Esophagus mucosa (tissue), 1 donor: ENCODE measurements at places on chromosomes 12 and 14. TPM values are rescaled to one million over a fixed set of nuclear protein-coding genes. Genes with fewer than 3 reads are reported as not detected.
A peak's percentile ranks its signal among the peaks of the same experiment; 100 is the strongest.

- no peak for ATAC-seq
These were observed 85.5 kb downstream of the ADGRD1 start for GRCh38 chr12:131038961-131039950.

DNA sequence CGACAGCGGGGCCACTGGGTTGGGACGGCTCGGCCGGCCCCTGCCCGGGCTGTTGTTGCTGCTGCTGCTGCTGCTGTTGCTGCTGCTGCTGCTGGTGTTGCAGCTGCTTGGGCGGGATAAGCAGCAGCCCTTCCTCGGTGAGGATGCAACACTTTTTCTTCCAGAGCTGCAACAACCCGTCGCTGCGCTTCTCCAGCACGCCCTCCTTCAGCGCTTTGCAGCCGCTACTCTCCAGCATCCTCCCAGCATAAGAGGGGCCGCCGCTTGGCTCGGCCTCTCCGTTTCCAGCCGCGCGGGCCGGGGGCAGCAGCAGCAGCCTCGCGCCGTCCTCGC lies 529 bp downstream of the PHLDA1 start:
- no peak for ATAC-seq

DNA sequence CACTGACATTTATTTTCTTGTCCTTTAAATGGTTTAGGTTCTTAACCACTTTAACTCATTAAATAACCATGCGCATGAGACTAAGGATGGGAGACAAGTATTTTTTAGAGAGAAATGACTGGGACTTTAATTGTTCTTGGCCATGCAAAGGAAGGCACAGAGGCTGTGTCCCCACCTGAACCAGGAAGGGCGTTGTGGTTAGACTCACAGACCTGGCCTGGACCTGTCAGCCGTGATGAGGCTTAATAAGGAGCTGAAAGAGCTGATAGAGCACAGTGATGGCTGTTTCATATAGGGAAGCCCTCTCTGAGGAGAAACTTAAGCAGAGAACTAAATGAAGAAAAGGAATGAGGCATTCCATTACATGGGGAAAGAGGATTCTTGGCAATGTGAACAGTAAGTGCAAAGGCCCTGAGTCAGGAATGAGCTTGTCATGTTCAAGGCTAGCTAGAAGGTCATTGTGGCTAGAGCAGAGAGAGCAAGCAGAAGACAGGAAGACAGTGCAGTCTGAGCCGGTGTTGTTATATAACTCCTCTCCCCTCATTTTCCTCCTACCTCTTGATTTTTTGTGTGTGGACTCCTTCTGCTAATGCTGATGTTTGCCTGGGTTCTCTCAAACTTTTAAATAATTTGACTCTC lies 74.4 kb upstream of the ANO4 start:
- no peak for ATAC-seq

The B4GALNT1 gene
- 0.04 TPM for total RNA-seq

DNA sequence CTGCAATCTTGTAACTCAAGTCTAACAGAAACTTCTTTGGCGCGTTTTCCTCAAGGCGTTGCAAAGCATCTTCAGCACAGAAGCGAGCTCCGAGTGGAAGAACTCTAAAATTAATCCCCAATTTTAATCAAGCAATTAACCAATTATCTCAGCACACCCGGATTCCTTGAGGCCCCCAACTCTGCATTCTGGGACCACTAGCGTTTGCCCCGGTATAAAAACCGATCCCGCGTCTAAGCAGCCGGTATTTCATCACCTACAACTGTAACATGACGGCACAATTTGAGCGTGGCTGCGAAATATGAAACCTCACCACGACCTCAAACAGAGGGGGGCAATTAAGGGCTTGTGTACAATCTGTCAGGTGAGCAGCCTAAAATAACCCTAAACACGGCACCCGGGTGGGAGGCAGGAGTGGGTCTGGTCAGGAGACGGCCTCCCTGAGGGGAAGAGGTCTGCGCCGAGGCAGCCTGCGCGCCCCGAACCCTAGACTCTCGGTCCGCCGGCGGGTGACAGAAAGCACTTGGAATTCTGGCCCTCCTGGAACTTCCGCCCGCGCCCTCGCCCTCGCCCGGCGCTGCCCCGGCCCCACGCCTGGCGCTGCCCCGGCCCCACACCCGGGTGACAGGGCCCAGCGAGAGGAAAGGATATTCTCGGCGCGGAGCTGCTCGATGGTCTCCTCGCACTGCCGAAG lies 594 bp downstream of the ZCCHC8 start:
- ATAC-seq: peak; percentile 59

GRCh38 chr12:11749943-11750690 lies 100.6 kb downstream of the ETV6 start:
- no peak for ATAC-seq
